Activated T-helper 17 cell treated with anti-CD3 and anti-CD28 coated beads, Interleukin-2, amount 50 U/mL, for 72 hours (primary cell): ENCODE measurements at places on chromosomes 16 and 17.
A peak's percentile ranks its signal among the peaks of the same experiment; 100 is the strongest.

DNA sequence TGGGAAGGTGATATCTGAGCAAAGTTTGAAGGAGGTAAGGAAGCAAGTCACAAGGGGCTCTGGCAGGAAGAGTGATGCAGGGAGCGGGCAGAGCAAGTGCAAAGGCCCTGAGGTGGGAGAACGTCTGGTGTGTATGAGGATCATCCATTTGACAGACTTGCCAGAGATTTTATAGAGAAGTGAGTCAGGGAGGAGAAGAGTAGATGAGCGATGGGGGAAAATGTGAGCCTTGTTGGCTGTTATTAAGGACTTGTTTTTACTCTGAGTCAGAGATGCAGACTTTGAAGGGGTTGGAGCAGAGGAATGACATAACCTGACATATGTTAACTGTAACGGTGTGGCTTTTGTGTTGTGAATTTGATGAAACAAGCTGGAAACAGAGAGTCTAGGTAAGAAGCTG, 3.5 kb upstream of the CLEC10A start:
- no peak overlapping the region for H3K4me3 ChIP-seq
- peak; percentile 31 for ATAC-seq
- no peak overlapping the region for H3K27ac ChIP-seq
- no peaks in the 10 kb centered on the region for H3K36me3 ChIP-seq

DNA sequence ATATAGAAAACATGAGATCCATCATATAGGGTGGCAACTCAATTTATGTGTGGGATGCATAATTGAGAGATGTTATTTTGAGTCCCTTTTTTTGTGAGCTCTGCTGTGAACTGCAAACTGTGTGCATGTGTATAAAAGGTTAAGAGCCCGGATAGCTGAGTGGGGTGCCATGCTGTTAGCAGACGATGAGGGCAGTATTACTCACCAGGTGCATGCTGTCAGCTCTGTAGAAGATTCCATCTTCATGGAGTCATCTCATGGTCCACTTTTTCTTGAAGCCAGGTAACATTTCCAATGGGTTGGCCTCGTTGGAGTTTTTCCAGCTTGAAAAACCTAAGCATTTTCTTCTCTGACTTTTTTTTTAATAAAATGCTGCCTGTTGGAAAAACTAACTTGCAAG, 43.0 kb upstream of the RHBDL3 start:
- peaks cover 17% of the 10 kb centered on the region for H3K4me1 ChIP-seq
- no peak for ATAC-seq
- H3K36me3 ChIP-seq, result peaks cover 20% of the 10 kb centered on the region
- no peak overlapping the region for H3K4me3 ChIP-seq
- no peaks in the 10 kb centered on the region for H3K27me3 ChIP-seq

- no peak overlapping the region for H3K27ac ChIP-seq
- no peaks in the 10 kb centered on the region for H3K4me1 ChIP-seq
- H3K27me3 ChIP-seq, result no peaks in the 10 kb centered on the region
Measured at GRCh38 chr16:65373097-65373496, 251.2 kb upstream of the CDH11 start.

DNA sequence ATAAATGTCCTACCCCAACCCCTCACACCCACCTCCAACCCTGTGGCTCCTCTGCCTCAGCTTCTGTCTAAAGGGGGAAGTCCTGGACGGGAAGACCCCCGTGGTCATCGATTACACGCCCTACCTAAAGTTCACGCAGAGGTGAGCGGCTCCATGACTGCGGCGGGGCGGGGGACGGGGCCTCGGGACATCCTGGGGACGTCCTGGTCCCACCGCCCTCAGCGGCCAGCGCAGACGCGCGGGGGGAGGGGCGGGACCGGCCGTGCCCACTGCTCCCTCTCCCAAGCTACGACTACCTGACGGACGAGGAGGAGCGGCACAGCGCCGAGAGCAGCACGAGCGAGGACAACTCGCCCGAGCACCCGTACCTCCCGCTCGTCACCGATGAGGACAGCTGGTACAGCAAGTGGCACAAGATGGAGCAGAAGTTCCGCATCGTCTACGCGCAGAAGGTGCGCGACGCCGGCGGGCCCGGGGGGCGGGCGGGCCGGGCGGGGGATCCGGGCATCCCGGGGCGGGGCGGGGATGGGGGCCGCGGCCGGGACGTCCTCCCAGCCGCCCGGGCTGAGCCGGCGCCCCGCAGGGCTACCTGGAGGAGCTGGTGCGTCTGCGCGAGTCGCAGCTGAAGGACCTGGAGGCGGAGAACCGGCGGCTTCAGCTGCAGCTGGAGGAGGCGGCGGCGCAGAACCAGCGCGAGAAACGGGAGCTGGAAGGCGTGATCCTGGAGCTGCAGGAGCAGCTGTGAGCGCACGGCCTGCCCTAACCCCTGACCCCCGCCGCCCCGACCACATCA, 6.7 kb downstream of the RUNDC3A start:
- peaks cover 9% of the 10 kb centered on the region for H3K36me3 ChIP-seq
- no peak overlapping the region for H3K27ac ChIP-seq
- H3K27me3 ChIP-seq, result peaks cover 23% of the 10 kb centered on the region
- ATAC-seq, result peak; percentile 70
- H3K4me3 ChIP-seq, result peak overlapping the region; percentile 49

- peaks cover under 1% of the 10 kb centered on the region for H3K36me3 ChIP-seq
- H3K27me3 ChIP-seq, result no peaks in the 10 kb centered on the region
- no peak overlapping the region for H3K4me3 ChIP-seq
- H3K27ac ChIP-seq, result no peak overlapping the region
- peaks cover 4% of the 10 kb centered on the region for H3K4me1 ChIP-seq
Measured at GRCh38 chr17:72952641-72953315, 139.7 kb downstream of the SLC39A11 start.

- no peaks in the 10 kb centered on the region for H3K4me1 ChIP-seq
- no peaks in the 10 kb centered on the region for H3K36me3 ChIP-seq
- peaks cover 8% of the 10 kb centered on the region for H3K27me3 ChIP-seq
- no peak overlapping the region for H3K4me3 ChIP-seq
- H3K27ac ChIP-seq, result no peak overlapping the region
- ATAC-seq, result no peak
Measured at GRCh38 chr17:70434536-70435490, 265.5 kb downstream of the KCNJ2 start.

- no peaks in the 10 kb centered on the region for H3K27me3 ChIP-seq
- H3K4me1 ChIP-seq, result peaks cover 51% of the 10 kb centered on the region
- peak overlapping the region; percentile 84 for H3K4me3 ChIP-seq
- no peaks in the 10 kb centered on the region for H3K36me3 ChIP-seq
- H3K27ac ChIP-seq, result peak overlapping the region; percentile 87
Measured at GRCh38 chr17:31493656-31494155, 102.2 kb downstream of the RAB11FIP4 start.

- H3K27ac ChIP-seq, result no peak overlapping the region
- no peak overlapping the region for H3K4me3 ChIP-seq
Measured at GRCh38 chr16:83345846-83346640, 461.7 kb upstream of the HSBP1 start.

DNA sequence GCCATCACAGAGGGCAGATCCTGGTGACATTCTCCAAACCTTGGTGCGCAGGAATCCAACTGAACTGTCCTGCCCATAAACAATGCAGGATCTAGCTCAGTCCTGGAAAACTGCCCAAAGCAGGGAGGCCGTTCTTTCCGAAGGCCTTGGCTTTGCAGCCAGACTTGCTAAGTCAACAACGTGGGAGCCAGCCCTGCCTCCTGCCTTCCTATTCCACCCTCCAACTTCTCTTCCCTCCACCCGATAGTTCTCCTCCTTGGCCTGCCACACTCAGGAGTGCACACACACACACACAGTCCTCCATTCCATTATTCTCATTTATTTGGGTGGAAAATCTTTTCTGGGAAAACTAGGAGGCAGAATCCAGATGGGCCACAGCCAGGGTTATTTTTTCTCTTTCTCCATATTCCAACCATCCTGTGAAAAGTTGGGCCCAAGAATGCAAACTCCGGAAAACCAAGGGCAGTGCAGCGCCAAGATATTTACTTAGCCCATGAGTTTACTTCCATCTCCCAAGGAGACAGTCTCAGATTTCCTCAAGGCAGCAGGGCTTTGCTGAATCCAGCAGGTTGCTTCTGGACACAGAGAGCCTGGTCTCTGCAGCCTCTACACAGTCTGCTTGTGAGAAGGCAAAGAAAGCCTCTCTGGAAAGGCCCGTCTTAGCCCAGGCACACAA, 15.8 kb downstream of the COPRS start:
- no peak overlapping the region for H3K4me3 ChIP-seq
- H3K27ac ChIP-seq, result no peak overlapping the region
- no peaks in the 10 kb centered on the region for H3K4me1 ChIP-seq
- H3K36me3 ChIP-seq, result no peaks in the 10 kb centered on the region

DNA sequence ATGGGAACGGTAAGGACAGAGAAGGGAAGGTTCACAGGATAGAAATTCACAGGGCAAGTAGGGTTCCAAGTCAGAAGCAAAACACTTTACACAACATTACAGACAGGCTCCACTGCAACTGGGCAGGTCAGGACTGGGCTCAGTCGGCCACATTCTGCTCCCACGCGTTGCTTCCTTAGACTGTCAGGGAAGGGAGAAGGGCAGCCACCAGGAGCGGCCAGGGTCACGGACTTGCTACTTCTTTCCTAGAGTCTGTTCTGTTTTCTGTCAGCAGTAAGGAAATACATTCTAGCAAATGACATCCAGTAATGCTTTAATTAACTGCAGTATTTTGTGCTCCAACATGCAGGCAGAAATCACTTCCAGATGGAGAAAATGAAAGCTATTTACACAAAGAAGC, 160.3 kb upstream of the RPH3AL start:
- H3K27me3 ChIP-seq, result peaks cover 4% of the 10 kb centered on the region
- H3K36me3 ChIP-seq, result peaks cover 2% of the 10 kb centered on the region
- ATAC-seq, result no peak
- H3K4me3 ChIP-seq, result no peak overlapping the region
- no peak overlapping the region for H3K27ac ChIP-seq
- peaks cover 4% of the 10 kb centered on the region for H3K4me1 ChIP-seq

DNA sequence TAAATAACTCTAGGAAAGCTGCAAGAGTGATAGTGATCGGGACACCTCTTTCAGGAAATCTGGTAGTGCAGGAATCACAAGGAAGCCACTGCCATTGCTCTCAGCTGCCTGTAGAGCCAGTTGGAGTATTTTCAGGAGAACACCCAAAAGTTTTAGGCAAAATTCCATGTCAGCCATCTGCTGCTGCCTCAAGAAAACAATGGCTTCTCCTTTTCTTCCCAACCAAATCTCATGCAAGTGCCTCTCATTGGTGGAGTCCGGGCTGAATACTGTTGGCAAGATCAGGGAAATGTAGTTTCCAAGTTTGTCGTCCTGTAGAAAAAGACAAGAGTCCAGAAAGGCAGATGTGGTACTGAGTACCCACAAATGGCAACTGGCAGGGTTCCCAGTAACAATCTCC, 54.9 kb upstream of the TANC2 start:
- H3K27ac ChIP-seq, result no peak overlapping the region
- no peak overlapping the region for H3K4me3 ChIP-seq
- peaks cover 31% of the 10 kb centered on the region for H3K27me3 ChIP-seq
- ATAC-seq, result no peak

DNA sequence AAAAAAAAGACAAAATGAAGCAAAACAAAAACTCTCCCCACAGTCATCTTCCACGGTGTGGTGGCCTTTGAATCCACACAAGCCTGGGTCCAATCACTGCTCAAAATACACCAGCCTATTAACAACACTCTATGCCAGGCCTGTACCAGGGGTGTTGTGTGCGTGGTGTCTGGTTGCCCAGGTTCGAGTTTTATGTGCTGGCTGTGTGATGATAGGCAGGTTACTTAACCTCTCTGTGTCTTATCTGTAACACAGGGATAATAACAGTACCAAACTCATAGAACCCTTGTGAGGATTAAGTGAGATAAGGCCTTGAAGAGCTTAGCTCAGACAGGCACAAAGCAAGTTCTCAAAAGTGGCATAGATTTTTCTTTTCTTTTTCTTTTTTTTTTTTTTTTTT, 235.2 kb downstream of the PARN start:
- no peak overlapping the region for H3K27ac ChIP-seq
- no peak overlapping the region for H3K4me3 ChIP-seq
- no peak for ATAC-seq
- no peaks in the 10 kb centered on the region for H3K27me3 ChIP-seq
- no peaks in the 10 kb centered on the region for H3K36me3 ChIP-seq
- no peaks in the 10 kb centered on the region for H3K4me1 ChIP-seq

GRCh38 chr17:28950017-28950751, 1.1 kb downstream of the PHF12 start:
- H3K27me3 ChIP-seq, result no peaks in the 10 kb centered on the region
- peak overlapping the region; percentile 93 for H3K27ac ChIP-seq
- H3K4me1 ChIP-seq, result peaks cover 23% of the 10 kb centered on the region
- peak overlapping the region; percentile 97 for H3K4me3 ChIP-seq

GRCh38 chr16:66045626-66046025, 320.9 kb upstream of the CDH5 start:
- no peak overlapping the region for H3K4me3 ChIP-seq
- no peaks in the 10 kb centered on the region for H3K36me3 ChIP-seq

- ATAC-seq, result no peak
- peaks cover 93% of the 10 kb centered on the region for H3K36me3 ChIP-seq
- H3K4me3 ChIP-seq, result peak overlapping the region; percentile 2
- peaks cover 53% of the 10 kb centered on the region for H3K4me1 ChIP-seq
Measured at GRCh38 chr17:45238155-45238774, 16.6 kb downstream of the FMNL1 start.

DNA sequence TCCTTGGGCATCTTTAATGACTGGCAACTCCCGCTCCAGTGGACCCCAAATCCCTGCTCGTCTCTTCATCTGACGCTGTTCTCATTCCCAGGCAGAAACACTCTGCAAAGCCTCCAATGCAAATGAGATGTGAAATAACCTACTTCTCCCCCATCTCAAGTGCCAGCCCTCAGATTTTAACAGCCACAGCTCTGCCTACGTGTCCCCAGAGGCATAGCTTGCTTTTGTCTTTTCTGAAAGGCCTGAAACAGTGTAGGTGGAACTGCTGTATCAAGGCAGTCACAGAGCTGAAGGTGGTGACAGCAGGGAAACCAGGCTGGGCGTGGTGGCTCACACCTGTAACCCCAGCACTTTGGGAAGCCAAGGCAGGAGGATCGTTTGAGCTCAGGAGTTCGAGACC, 14.7 kb downstream of the RPH3AL start:
- peak overlapping the region; percentile 50 for H3K27ac ChIP-seq
- H3K4me1 ChIP-seq, result no peaks in the 10 kb centered on the region
- peak overlapping the region; percentile 26 for H3K4me3 ChIP-seq
- H3K36me3 ChIP-seq, result no peaks in the 10 kb centered on the region

DNA sequence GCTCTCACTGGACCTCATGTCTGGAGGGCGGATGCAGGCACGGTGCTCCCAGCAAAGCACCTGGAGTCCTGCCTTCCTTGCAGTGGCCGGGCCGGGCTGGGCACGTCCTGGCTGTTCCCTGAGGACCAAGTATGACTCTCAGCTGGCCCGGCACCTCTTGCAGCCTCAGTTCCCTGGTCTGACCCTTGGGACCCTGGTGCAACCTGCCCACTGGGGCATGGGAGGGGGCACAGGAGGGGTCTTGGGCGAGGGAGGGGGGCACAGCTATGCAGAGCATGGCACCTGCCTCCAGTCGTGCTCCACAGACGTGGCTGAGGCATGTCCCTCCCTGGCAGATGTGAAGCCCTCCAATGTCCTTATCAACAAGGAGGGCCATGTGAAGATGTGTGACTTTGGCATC, 19.6 kb downstream of the MAP2K3 start:
- H3K27ac ChIP-seq, result no peak overlapping the region
- no peak for ATAC-seq
- H3K27me3 ChIP-seq, result no peaks in the 10 kb centered on the region
- no peaks in the 10 kb centered on the region for H3K4me1 ChIP-seq
- no peak overlapping the region for H3K4me3 ChIP-seq
